ENCODE measurements at places on chromosomes 12 and 14. TPM values are rescaled to one million over a fixed set of nuclear protein-coding genes. Genes with fewer than 3 reads are reported as not detected.

Gene TAS2R13
- 0.13 TPM for total RNA-seq

- peak; percentile 84 for DNase-seq
Observed at GRCh38 chr12:26238341-26239121, 43.2 kb downstream of the SSPN start.

DNA sequence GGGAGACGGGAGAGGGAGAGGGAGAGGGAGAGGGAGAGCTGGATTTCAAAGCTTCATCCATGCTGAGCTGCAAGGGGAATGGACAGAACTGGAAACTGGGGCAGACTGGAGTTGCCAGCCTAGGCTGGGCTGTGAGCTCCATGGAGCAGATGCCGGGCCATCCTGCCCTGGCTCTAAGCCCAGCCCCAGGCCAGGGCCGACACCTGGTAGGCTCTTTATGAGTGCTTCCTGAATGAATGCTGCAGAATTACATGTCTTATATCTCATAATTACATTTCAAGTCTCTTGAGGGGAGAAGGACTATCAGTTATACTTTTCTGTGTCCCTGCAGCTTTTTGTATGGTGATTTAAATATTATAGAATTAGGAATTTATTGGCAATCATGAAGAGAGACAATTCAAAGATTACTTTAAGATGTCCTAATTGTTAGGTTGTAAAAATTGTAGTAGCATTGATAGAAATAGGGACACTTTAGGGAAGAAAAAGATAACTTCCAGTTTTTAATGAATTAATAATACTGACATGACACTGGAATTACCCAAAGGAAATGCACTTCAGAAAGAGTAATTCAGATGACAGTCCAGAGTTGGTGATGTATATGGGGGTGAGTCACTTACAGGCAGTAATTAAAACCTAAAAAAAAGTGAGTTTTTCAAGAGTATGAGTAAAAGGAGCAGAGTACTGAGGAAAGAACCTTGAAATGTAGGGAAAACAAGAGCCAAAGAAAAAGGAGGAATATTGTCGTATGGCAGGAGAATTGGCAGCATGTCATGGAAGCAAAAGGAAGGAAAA is 29.0 kb downstream of the SCYL2 start:
- DNase-seq, result no peak

DNA sequence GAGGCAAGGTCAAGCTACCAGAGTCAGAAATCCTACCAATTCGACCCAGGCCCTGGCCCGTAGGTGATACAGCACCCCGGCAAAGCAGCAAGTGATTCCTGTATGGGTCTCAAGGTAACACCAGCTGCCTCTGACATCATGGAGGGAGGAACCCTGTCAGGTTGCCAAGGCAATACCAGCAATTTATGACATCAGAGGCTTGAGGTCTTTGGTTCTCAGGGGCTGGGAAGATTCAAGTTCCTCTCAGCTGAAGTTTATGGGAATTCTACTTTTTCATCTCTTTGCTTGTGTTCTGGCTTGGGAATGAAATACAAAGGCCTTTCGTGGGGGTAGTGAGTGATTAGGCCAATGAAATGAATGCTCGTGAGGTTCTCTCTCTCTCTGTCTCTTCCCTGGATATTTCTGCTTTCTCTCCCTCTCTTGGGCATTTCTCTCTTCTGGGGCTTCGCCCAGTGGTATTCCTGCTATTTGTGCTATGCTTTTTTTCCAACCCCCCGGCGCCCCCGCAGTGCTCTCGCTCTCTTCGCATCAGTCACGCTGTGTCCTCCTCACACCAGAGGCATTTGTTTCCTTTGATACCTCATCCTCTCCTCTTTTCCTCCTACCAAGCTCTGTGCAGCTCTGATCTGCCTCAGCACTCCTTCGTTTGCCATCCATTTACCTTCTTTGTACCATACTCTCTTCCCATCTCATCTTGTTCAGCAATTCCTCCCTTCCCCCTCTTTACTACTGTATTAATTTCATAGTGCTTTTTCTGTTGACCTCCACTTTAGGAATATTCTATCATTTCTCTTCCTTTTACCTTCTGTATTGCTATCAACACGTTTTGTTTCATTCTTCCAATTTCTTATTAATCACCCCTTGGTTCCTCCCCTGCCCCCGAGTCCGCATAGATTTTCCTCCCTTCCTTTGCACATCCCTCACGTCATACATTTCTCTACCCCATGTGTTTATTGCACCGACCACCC is 2.9 kb downstream of the ZFHX2 start:
- DNase-seq, result no peak

Measured in SJSA1 (cell line).